ENCODE measurements at places on chromosomes 7 and 10.
A peak's percentile ranks its signal among the peaks of the same experiment; 100 is the strongest.

DNA sequence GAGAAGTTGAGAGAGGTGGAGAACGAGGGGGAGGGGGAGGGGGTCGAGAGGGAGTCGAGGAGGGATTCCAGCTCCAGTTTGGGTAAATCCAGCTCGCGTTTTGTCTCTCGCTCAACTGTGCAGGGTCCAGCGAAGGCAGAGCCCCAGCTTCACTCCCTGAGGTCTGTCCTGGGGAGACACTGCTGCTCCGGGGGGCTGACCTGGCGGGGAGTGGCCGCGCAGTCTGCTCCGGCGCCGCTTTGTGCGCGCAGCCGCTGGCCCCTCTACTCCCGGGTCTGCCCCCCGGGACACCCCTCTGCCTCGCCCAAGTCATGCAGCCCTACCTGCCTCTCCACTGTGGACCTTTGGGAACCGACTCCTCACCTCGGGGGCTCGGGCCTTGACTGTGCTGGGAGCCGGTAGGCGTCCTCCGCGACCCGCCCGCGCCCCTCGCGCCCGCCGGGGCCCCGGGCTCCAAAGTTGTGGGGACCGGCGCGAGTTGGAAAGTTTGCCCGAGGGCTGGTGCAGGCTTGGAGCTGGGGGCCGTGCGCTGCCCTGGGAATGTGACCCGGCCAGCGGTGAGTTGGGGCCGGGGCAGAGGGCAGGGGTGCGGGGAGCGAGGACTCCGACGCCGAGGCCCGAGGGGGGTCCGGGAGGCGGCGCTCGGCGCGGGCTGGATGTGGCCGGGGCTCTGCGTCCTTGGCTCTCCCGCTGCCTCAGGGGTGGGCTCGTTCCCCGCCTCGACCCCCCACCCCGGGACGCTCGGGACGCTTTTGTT is at the start of gene TET1:
TET1 (plus strand) TSS at position 152 of the 757 bp plus-strand sequence. CDS start 12,002 bp downstream, outside the sequence.
- DNase-seq = no peak

DNA sequence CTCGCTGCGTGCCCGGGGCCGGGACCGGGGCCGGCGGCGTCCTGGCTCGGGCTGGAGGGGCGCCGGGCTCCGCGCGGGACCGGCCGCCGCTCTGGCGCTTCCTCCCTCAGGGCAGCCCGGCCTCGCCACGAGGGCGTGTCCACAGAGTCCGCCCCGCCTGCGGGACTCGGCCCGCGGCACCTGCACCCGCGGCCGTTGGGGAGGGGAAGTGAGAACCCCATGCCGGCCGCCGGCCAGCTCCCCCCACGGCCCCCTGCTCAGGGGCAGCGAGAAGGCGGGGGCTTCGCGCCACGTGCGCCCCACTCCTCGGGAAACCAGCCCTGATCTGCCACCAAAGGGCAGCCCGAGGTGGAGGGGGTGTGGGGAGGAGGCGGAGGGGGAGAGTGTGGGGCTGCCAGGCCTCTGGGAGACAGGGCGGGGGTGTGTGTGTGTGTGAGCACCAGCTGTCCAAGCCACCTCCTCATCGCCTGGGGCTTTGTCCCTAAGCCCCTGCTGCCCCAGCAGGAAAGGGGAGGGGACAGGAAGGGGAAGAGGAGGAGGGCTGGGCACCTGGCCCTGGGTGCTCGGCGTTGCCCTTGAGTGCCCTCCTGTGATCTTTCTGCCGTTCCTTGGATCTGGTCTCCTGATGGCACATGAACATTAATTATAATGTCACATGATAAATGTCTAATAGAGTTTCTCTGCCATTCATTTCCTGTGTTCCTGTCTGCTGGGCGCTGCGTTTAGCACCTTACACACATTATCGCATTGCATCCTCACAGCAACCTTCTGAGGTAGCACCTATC is at the start of gene PIK3AP1:
PIK3AP1 (minus strand) TSS at position 93 of the 785 bp plus-strand sequence. CDS start 120 bp downstream, outside the sequence.
- peak; percentile 19 for DNase-seq

GRCh38 chr7:134678115-134678514 is 31.5 kb downstream of the BPGM start:
- no peak for DNase-seq

DNA sequence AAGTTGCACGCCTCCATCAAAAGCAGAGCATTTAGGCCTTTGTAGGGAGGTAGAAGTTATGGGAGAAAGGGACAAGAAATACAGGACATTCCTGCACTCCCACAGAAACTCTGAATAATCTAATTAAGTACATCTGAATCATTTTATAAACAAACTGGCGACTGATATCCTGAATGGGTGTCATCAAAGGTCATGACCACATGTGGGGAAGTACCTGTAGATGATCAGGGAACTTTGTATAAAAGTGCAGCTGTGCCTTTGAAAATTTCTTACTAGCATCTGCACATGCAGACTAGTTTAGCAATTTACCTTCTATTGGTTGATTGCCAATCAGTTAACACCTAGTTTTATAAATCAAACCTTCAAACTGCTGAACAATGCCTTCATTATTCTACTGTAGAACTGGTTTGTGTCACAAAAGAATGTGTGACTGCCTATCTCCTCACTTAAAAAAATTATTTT is 17.1 kb downstream of the STEAP4 start:
- DNase-seq = no peak

DNA sequence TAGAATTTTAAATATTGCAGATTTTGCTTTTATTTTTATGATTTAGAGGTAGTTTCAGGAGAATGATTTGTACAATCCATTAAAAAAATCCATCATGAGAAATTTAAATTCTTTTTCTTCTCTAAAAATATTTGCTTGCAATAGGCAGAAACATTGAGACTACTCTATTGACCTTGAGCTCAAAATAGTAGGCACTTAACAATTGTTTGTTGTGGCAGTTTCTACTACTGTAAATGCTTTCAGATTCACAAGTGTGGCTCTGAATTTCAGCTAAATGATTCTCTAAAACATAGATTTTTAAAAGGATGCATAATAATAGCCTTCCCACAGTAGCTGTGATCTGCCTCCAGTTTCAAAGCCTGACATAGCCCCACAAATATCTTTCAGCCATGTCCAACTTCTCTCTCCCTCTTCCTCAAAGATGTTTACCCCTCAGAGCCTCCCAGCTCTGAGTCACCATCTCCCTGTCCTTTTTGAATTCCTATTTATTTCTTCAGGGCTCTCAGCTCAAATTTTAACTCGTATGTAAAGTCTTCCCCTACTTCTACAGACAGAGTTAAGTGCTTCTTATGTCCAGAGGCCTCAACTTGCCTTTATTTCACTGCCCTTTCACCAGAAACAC is 160.5 kb downstream of the AOAH start:
- DNase-seq = no peak

- no peak for DNase-seq
Measured at GRCh38 chr10:44281089-44281613, 103.7 kb downstream of the CXCL12 start.

- no peak for DNase-seq
Measured at GRCh38 chr10:44923611-44924010, 12.5 kb downstream of the TMEM72 start.

DNA sequence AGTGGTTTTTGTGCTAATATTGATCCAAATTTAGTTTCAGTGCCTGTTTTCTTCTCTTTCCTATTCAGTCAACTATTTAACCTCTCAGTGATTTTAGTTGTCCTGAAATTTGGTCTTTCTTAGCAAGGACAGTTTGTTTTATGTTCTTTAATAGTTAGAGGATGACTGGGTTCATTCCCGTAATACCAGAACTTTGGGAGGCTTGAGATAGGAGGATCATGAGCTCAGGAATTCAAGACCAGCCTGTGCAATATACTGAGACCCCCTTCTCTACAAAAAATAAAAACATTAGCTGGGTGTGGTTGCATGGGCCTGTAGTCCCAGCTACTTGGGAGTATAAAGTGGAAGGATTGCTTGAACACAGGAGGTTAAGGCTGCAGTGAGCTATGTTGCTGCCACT is 148.3 kb downstream of the EXOC4 start:
- DNase-seq = no peak

GRCh38 chr10:70503776-70504175 is 25.2 kb downstream of the PALD1 start:
- no peak for DNase-seq

- DNase-seq = no peak
Measured at GRCh38 chr10:34689053-34689452, 126.0 kb downstream of the PARD3 start.

GRCh38 chr10:95172851-95173250 is 21.2 kb upstream of the ACSM6 start:
- no peak for DNase-seq

DNA sequence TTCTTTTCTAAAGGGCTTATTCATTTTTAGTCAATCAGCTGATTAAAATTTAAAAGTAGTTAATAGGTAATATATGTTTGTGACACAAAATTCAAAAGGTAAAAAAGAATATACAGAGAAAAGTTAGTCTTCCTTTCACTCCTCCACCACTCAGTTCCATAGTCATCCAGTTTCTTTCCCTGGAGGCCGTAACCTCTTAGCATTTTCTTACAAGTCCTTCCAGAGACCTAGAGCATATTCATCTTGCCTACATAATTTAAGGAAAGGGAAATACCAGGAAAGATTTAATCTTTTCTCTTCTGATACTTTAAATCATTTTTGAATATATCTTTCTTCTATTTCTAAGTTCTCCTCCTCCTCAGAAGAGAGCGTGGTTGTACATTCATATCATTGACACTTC is 10.1 kb downstream of the GBF1 start:
- no peak for DNase-seq

GRCh38 chr7:97133159-97133558 is 15.7 kb downstream of the SDHAF3 start:
- DNase-seq = no peak

DNA sequence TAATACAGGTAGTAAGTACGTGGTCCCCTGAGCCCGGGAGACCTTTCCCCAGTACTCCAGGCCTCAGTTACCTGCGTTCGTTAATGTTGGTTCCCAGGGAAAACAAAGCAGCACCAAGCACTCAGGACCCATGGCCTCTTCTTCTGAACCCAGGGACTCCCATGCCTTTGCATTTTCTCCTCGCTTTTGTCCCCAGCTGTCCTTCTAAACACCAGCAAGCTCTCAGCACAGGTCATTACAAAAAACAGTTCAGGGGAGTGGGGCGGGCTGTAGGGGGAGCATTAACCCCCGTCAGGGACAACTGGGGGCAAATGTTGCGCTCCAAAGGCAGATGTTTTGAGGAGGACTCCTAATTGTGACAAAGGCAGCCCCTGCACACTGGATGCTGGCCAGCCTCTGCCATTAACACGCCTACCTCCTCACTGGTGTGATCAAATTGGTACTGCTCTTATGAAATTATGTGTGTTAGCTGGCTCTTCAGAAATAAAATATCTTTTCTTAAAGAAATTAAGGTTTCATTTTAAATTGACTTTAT is 80.5 kb upstream of the LRGUK start:
- DNase-seq = no peak

DNA sequence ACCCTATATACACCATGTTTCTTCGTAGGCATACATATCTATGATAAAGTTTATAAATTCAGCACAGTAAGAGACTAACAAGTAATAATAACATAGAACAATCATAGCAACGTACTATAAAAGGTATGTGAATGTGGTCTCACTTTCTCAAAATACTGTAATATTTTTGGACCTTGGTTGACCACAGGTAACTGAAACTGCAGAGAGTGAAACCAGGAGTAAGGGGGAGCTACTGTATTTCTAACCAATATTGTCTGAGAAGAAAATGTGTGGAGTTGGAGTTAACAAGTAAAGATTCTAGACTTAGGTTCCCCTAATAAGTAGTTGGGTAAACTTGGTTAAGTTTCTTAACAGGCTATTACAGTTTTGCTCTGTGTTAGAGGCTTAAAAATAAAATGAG is 72.1 kb downstream of the GNAI1 start:
- DNase-seq = no peak

- no peak for DNase-seq
Measured at GRCh38 chr7:47480576-47481538, 101.1 kb downstream of the TNS3 start.

- DNase-seq = no peak
Measured at GRCh38 chr7:2326951-2327350, 12.7 kb upstream of the SNX8 start.

GRCh38 chr7:17298840-17299482 is 509 bp downstream of the AHR start:
- peak; percentile 31 for DNase-seq
